IMR-90 (cell line): ENCODE measurements at places on chromosomes 12 and 14. TPM values are rescaled to one million over a fixed set of nuclear protein-coding genes. Genes with fewer than 3 reads are reported as not detected.

The INSM2 gene
- polyA plus RNA-seq = not detected in 2 replicates

The PROX2 gene
- not detected in 2 replicates for polyA plus RNA-seq

The ETFBKMT gene
- polyA plus RNA-seq = 0.99 and 1.2 TPM in 2 replicates

The KRT77 gene
- not detected in 2 replicates for polyA plus RNA-seq

The WNT5B gene
- 83.7 and 98.8 TPM in 2 replicates for polyA plus RNA-seq

The NEMP1 gene
- polyA plus RNA-seq = 7.2 and 8.9 TPM in 2 replicates

The LTBR gene
- 62.5 and 66.0 TPM in 2 replicates for polyA plus RNA-seq

The NXPH4 gene
- 3.3 and 3.8 TPM in 2 replicates for polyA plus RNA-seq

The ESR2 gene
- polyA plus RNA-seq = 0.03 TPM in 1 of 2 replicates, not detected in the other

The SERPINA5 gene
- polyA plus RNA-seq = not detected in 2 replicates

The HCAR1 gene
- polyA plus RNA-seq = 0.03 TPM in 2 replicates

The KERA gene
- not detected in 2 replicates for polyA plus RNA-seq

The SLC10A1 gene
- polyA plus RNA-seq = 0.03 TPM in 1 of 2 replicates, not detected in the other

The GPRC5D gene
- not detected in 2 replicates for polyA plus RNA-seq

The OTOGL gene
- polyA plus RNA-seq = 0.07 and 0.10 TPM in 2 replicates

The VSIG10 gene
- polyA plus RNA-seq = 5.2 and 5.9 TPM in 2 replicates

The BCL2L14 gene
- polyA plus RNA-seq = not detected in 2 replicates

The TSHR gene
- polyA plus RNA-seq = not detected in 2 replicates
